HFFc6 (cell line): ENCODE measurements at places on chromosomes 2 and 18. TPM values are rescaled to one million over a fixed set of nuclear protein-coding genes. Genes with fewer than 3 reads are reported as not detected.

RGPD3 gene
- 0.07 to 0.12 TPM (median 0.09 TPM) in 3 replicates for total RNA-seq

DNA sequence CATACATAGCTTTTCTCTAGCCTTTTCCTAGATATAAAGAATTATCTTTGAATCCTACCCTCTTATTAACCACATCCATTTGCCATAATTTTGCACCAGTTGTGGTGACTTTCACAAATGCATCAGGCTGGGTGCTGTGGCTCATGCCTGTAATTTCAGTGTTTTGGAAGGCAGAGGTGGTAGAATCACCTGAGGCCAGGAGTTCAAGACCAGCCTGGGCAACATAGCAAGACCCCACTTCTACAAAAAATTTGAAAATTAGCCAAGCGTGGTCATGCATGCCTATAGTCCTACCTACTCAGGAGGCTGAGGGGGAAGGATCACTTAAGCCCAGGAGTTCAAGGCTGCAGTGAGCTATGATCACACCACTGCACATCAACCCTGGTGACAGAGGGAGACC is 672.4 kb upstream of the CHAC2 start:
- H3K4me1 ChIP-seq = no peaks in the 10 kb centered on the region; the same call in 1 of the 2 replicates
- no peak overlapping the region for H3K4me3 ChIP-seq
- no peak overlapping the region for H3K27ac ChIP-seq
- no peaks in the 10 kb centered on the region; the same call in 1 of the 2 replicates for H3K27me3 ChIP-seq

DNA sequence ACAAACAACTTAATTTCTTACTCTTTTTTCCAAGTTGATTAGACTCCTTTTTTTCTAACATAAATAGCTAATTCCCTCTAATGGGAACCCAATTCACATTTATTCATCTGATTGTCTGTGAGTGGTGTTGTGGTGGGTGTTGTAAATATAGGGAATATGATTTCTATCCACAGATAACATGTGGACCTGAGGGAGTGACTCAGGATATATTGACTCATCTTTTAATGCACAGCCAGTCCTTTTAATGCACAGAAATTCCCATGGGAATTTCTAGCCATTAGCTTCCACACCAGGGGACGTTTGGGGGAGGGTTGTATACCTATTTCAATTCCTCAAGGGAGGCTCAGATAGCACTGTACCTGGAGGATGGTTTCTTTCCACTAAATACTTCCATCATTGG is 1339.6 kb upstream of the LRRTM1 start:
- H3K27ac ChIP-seq = no peak overlapping the region
- H3K4me1 ChIP-seq = no peaks in the 10 kb centered on the region
- H3K4me3 ChIP-seq = no peak overlapping the region
- no peak for DNase-seq

DNA sequence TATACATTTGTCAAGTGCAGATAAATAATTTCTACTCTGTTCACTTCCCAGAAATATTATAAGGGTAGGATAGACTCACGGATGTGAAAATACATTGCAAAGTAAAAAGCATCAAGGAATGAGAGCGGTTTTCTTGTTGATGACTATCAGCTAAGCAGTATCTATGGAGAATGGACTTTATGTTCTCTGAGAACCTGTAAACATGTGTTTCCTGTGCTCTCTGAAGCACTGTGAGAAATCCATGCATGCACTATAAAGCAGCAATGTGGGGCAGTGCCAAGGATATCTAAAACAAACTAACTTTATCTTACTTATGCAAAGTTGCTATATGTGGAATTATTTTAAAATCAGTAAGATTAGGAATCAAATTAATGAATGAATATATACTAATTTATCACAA is 4.4 kb upstream of the SIGLEC15 start:
- no peak for DNase-seq
- peaks cover 8% of the 10 kb centered on the region; the same call in 1 of the 2 replicates for H3K36me3 ChIP-seq
- no peak overlapping the region for H3K27ac ChIP-seq
- H3K27me3 ChIP-seq = no peaks in the 10 kb centered on the region
- H3K4me1 ChIP-seq = peaks cover 14% of the 10 kb centered on the region; the same call in 1 of the 2 replicates
- H3K4me3 ChIP-seq = no peak overlapping the region

- no peak overlapping the region for H3K4me3 ChIP-seq
- H3K27me3 ChIP-seq = no peaks in the 10 kb centered on the region; the same call in 1 of the 2 replicates
- H3K36me3 ChIP-seq = no peaks in the 10 kb centered on the region
- DNase-seq = no peak
- H3K4me1 ChIP-seq = no peaks in the 10 kb centered on the region
Measured at GRCh38 chr2:193816008-193816407, 1621.3 kb upstream of the TMEFF2 start.

G6PC2 gene
- total RNA-seq = not detected in 3 replicates

DNA sequence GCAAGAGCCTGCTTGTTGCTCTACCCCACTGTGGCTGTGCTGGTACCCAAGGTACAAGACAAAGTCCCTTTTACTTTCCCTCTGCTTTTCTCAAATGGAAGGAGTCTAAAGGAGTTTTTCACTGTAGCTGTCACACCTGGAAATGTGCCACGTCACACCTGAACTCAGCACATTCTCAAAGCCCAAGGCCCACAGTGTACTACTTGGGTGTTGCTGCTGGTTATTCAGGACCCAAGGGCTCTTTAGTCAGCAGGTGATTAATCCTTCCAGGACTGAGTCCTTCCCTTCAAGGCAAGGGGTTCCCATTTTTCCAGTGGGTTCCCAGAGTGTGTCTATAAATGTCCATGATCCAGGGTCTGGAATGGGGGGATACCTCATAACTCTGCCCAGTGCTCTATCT is 63.2 kb upstream of the STK39 start:
- peaks cover 10% of the 10 kb centered on the region for H3K27me3 ChIP-seq
- no peak overlapping the region for H3K27ac ChIP-seq
- H3K4me3 ChIP-seq = no peak overlapping the region
- no peaks in the 10 kb centered on the region for H3K4me1 ChIP-seq
- no peaks in the 10 kb centered on the region for H3K36me3 ChIP-seq
- no peak for DNase-seq
